T-helper 2 cell treated with Interferon-gamma antibody and Interleukin-4, amounts not matched to agents 100 ng/mL and 5 ng/mL, for 36 hours (primary cell): ENCODE measurements at places on chromosomes 2 and 18. TPM values are rescaled to one million over a fixed set of nuclear protein-coding genes. Genes with fewer than 3 reads are reported as not detected.

Gene LYPD6B
- not detected in 2 replicates for total RNA-seq

Gene TTN
- 12.4 and 13.9 TPM in 2 replicates for total RNA-seq

Gene PMS1
- 31.8 and 39.0 TPM in 2 replicates for total RNA-seq

Gene PPP1R1C
- total RNA-seq = 0.48 TPM in 1 of 2 replicates, not detected in the other

Gene SERPINB12
- total RNA-seq = not detected in 2 replicates

Gene SP140
- 117 and 120 TPM in 2 replicates for total RNA-seq

Gene HSBP1L1
- total RNA-seq = 7.0 and 8.0 TPM in 2 replicates

Gene HOXD3
- not detected in 2 replicates for total RNA-seq

Gene KDSR
- 33.8 and 36.8 TPM in 2 replicates for total RNA-seq

Gene CHRND
- total RNA-seq = not detected in 2 replicates

Gene DLX1
- total RNA-seq = not detected in 2 replicates

Gene POMC
- 3.0 and 4.1 TPM in 2 replicates for total RNA-seq

Gene DLGAP1
- not detected in 2 replicates for total RNA-seq

Gene TMEM169
- total RNA-seq = 2.3 and 2.7 TPM in 2 replicates

Gene CNTNAP5
- not detected in 2 replicates for total RNA-seq

Gene SP3
- total RNA-seq = 104 and 108 TPM in 2 replicates

Gene CPO
- not detected in 2 replicates for total RNA-seq

Gene ARHGEF4
- total RNA-seq = 0.41 TPM in 1 of 2 replicates, not detected in the other

Gene CTAGE1
- not detected in 2 replicates for total RNA-seq

Gene POU3F3
- not detected in 2 replicates for total RNA-seq

Gene MROH2A
- not detected in 2 replicates for total RNA-seq

Gene POTEI
- not detected in 2 replicates for total RNA-seq

Gene RTKN
- 0.36 and 0.52 TPM in 2 replicates for total RNA-seq

Gene M1AP
- total RNA-seq = 0.09 TPM in 1 of 2 replicates, not detected in the other

Gene FAM237A
- not detected in 2 replicates for total RNA-seq

Gene SCN3A
- total RNA-seq = 0.05 TPM in 1 of 2 replicates, not detected in the other

Gene SLC4A5
- total RNA-seq = 0.86 and 3.1 TPM in 2 replicates

Gene LYG2
- total RNA-seq = not detected in 2 replicates
